RPMI7951 (cell line): ENCODE measurements at places on chromosomes 4 and X.

- DNase-seq: no peak
Observed at GRCh38 chr4:47017081-47017480, 14.3 kb upstream of the GABRB1 start.

- no peak for DNase-seq
Observed at GRCh38 chr4:57061395-57061794, 48.8 kb downstream of the IGFBP7 start.

- no peak for DNase-seq
Observed at GRCh38 chr4:113960684-113961321, 18.6 kb downstream of the ARSJ start.

- DNase-seq: no peak
Observed at GRCh38 chrX:83508526-83509253, 600 bp downstream of the POU3F4 start.

DNA sequence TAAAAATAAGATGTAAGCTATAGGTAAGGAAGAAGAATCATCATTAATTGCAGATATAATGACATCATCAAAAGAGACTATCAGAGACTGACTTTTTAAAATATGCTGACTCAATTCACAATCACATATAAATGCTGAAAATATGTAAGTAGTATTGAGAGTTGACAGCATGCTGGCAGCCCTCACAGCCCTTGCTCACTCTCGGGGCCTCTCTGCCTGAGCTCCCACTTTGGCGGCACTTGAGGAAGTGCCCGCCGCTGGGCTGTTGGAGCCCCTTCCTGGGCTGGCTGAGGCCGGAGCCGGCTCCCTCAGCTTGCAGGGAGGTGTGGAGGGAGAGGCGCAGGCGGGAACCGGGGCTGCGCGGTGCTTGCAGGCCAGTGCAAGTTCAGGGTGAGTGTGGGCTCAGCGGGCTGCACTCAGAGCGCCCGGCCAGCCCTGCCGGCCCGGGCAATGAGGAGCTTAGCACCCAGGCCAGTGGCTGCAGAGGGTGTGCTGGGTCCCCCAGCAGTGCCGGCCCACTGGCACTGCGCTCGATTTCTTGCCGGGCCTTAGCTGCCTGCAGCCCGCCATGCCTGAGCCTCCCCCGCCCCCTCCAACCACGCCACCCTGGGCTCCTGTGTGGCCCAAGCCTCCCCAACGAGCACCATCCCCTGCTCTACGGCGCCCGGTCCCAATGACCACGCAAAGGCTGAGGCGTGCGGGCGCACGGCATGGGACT lies 68.9 kb downstream of the RAB28 start:
- DNase-seq: no peak

DNA sequence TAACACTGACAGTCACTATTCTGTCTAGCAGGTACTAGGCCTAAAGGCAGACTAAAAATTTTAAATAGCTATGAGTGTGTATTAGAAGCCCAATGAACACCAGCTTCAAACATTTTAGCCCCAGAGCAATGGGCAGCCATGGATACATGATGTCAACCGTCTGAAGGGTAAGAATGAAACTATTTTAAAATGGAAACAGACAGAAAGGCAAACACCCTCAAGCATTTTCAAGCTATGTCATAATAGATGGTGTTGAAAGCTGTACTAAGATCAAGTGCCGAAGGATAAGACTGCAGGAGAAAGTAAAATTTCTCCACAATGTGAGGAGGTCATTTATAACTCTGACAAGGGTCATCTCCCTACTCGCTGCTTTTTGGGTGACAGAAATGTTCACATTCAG lies 225.0 kb downstream of the COL25A1 start:
- DNase-seq: no peak

DNA sequence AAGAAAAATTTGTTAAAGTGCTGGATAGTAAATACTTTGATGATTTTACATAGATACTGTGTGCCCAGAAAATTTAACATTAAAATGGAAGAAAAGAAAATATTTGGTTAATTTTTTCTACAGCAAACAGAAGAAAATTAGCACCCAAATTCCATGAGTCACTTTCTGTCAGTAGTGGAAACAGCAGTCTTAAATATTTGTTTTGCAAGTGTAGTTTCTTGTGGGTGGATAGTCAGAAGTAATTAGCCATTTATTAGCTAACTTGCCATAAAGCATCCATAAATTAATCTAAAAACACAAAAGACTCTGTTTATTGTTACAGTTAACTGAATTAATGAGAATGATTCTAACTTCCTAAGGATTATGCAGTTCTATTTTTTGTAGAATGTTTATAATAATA lies 9.7 kb upstream of the UFSP2 start:
- no peak for DNase-seq

GRCh38 chr4:116183241-116183640 lies 902.1 kb downstream of the TRAM1L1 start:
- DNase-seq: no peak

DNA sequence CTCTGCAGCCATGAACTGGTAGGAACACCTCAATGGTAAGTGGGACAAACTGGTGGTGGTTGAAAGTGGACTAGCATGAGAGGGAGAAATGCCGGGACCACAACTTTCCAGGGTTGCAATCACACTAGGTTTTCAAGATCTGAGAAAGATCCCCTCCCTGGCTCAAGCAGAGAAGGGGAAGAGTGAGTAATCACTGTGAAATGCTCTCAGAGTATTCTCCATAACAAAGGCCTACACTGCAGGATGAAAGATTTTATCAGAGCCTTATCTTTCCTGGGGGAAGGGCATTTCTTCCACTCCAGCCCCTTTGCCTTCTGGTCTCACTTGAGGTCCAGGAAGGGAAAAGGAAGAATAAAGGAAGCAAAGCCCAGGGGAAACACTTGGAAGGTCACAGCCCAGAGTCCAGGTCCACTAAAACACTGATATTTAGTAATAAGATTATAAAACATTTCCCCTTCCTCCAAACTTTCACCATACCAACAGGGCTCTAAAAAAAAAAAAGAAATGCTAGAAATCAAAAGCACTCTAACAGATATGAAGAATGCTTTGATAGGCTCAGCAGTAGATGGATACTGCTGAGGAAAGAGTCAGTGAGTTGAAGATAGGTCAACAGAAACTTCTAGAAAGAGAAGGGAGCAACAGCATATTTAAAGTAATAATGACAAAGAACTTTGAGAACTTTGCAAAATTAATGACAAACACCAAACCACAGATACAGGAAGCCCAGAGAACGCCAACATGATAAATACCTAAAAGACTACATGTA lies 95.9 kb downstream of the WDFY3 start:
- peak; percentile 85 for DNase-seq

GRCh38 chr4:20356565-20356964 lies 104.9 kb downstream of the SLIT2 start:
- peak; percentile 48 for DNase-seq

DNA sequence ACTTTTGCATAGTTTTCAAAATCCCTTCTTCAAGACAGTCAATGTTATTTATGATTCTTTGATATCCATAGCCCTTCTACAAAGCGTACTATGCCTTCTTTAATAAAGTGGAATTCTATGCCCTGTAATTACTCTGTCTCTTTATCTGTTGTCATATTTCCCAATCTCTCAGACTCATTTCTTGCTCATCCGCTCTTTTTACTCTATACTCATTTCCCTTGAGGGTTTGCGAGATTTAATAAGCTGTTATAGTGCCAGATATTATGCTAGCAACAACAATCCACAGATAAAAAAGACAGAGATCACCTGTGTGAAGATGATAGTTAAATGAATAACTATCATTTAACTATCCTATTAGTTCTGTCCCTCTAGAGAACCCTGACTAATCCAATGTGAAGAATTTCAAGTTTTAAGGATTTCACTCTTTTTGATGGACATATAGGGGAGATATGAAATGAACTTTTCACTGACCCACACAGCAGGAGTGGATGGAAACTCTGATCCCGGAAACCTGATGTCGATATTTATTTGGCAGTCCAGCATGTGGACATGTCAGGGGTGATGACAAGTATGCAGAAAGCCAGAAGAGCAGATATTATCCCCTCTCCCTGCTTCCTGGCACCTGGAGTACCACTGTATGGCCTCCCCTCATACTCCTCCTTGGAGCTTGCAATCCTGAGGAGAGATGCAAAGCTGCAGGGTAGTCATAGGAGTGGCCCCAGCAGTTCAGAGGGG lies 49.7 kb downstream of the TMEM156 start:
- DNase-seq: no peak

DNA sequence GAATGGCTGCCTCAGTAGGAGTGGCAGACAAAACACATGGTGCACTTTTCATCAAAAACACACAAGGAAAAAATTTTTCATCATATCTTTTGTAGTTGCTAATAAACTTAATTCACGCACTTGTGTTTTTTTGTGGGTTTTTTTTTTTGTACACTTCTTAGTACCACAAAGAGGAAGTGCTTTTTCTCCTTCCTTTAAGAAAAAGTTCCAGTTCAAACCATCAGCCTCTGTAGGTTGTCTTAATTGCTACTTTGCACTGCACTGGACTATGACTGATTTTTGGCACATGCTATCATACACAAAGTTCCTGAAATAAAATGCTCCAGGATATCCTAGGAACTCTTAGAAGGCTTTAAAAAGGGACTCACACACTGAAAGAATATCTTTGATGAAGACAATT lies at the start of gene PHEX:
TSS of gene PHEX (plus strand) at position 242 of the 400 bp plus-strand sequence. CDS start 681 bp downstream, outside the sequence.
- DNase-seq: no peak

GRCh38 chr4:98204236-98204553 lies 57.0 kb upstream of the RAP1GDS1 start:
- no peak for DNase-seq

GRCh38 chrX:152896450-152896849 lies 1.4 kb upstream of the ZNF185 start:
- DNase-seq: peak; percentile 36

DNA sequence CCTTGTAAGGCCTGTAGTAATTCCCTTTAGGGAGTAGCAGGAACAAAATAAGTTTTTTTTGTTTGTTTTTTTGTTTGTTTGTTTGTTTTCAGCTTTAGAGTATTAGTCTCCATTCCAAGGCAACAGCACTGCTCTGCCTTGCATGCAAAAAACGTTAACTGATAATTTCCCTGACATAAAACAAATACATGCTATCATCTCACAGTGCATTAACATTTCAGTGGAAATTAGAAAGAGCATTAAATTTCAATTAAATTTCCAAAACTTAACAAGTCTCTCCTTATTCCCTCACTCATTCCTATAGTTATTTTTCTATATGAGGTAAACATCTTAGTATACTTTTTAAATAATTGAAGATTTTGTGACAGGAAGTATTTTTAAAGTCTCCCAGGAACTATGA lies 378.4 kb upstream of the PCDH7 start:
- DNase-seq: no peak

DNA sequence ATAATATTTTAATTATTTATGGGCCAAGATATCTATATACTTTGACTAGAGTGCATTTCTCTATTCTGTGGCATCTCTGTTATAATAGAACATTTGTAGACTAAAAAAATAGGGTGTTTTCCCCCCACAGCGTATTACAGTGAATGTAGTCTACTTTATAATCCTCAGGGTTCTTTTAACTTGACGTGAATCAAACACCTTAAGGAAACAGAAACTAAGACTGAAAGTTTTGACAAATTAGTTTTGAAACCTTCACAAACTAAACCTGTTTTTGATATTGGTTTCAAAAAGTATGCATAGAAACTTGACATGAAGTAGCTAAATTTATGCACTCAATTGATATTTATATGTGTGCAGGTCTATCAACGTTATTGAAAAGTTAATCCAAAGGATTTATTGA lies 1963.1 kb upstream of the TENM3 start:
- no peak for DNase-seq

- DNase-seq: peak; percentile 90
Observed at GRCh38 chr4:165325732-165326512, 1.5 kb upstream of the MSMO1 start.

DNA sequence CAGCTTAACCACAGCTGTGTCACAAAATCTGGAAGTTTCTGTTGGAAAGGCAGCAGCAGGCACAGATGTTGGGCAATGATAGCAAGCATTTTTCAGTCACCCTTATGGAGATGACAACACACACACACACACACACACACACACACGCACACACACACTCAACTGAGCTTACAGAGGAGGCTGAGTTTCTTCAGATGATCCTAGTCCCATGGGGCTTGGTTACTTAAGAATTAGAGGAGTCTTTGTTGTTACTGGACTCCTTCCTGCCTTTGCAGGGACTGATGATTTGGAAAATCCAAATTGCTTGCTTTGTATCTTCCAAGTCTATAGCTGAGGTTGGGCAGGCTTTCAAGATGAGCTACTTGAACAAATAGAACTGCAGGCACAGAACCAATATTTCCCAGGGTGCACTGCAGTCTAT lies 740.1 kb upstream of the PITX2 start:
- DNase-seq: no peak

DNA sequence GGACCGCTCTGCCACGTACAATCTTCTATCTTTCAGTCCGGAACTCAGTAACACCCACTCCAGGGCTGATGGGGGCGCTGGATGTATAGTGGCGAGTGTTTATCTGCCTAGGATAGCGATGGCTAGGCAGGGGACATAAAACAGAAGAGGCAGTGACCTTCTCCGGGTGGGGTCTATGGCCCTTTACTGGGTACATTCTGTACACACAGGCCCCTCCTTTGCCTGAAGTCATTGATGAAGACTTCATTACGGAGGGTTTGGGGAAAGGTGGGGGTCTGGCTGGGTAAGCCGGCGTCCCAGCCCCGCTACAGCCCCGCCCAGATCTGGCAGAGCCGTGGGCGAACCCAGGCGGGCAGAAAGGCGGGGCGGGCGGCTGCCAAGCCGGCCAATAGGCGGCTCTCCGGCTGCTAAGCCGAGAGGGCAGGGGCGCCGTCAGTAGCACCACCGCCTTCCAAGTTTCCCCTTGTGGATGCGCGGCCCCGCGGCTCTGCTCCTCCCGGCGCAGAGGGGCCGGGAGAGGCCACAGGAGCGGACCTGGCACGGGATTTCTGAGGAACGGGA lies at the start of gene CHST7:
TSS of gene CHST7 (plus strand) at position 435 of the 561 bp plus-strand sequence. CDS start 167 bp downstream, outside the sequence.
- DNase-seq: peak; percentile 74

DNA sequence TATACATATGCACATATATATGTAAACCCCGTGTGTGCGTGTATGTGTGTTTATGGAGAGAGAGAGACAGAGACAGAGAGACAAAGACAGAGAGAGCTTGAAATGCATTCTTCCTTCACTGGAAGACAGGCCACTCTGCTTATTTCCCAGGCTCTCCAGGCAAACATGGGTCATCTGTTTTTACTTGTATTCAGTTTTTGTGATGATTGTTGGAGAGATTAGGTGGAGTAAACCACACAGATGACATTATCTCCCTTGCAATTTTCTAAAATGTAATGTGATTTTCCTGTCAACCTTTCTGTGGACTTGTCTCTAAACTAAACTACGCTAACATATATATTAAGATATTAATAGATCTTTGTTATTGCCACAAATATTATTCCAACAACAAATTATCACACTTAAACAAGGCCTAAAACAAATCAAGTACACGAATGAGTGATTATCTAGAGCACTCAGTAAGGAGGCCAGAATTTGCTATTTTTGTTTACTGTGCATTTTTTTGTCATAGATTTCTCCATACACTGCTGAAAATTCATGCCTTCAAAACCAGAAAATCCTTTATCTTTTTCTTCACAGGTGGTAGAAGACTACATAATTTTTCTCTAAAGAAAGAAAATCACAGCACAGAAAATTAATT lies 251.8 kb upstream of the SLIT2 start:
- DNase-seq: no peak
